Hepatocyte (in vitro differentiated cells): ENCODE measurements at places on chromosomes 4 and X. TPM values are rescaled to one million over a fixed set of nuclear protein-coding genes. Genes with fewer than 3 reads are reported as not detected.

DNA sequence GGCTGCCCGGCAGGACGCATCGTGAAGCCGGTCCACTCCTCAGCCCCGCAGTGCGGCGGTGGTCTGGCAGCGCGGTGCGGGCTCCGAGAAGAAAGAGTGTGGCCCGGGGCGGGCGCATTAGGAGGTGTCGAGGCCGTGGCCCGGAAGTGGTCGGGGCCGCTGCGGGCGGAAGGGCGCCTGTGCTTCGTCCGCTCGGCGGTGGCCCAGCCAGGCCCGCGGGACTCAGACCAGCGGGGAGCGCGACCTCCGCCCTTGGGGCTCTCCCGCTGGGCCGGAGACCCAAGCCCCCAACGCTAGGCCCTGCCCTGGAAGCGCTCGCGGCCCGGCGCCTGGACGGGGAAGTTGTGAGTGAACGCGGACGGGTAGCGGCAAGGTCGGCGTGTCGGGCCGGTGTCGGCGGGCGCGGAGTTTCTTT lies 60.0 kb downstream of the HS3ST1 start:
- DNase-seq = no peak

DNA sequence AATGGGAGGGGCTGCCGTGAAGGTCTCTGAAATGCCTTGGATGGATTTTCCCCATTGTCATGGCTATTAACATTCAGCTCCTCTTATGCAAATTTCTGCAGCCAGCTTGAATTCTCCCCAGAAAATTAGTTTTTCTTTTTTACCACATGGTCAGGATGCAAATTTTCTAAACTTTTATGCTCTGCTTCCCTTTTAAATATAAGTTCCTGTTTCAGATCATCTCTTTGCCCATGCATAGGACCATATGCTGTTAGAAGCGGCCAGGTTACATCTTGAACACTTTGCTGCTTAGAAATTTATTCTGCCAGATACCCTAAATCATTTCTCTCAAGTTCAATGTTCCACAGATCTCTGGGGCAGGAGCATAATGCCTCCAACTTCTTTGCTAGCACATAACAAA lies 13.8 kb upstream of the CLDN34 start:
- DNase-seq = no peak

DNA sequence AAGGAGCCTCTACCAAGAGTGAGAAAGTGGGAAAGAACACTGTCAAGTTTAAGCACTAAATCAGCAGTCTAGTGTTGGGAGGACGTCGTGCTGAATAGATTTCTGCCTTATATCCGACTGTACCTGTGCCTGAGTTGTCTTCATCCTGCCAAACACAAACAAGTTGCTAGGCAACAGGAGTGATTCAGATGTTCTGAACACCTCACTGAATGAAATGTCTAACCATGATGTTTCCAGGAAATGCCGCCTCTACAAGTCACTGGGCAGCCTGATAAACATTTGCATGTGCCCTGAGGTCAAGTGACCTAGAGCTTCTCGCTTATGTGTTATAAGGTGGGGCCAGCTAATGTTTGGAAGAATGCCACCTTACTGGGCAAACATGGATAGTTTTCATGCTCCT lies 37.9 kb downstream of the SGMS2 start:
- DNase-seq = peak; percentile 71

- DNase-seq = no peak
Observed at GRCh38 chr4:88991746-88992145, 65.2 kb downstream of the FAM13A start.

GRCh38 chrX:129403974-129404669 lies 119.2 kb downstream of the SMARCA1 start:
- DNase-seq = no peak

DNA sequence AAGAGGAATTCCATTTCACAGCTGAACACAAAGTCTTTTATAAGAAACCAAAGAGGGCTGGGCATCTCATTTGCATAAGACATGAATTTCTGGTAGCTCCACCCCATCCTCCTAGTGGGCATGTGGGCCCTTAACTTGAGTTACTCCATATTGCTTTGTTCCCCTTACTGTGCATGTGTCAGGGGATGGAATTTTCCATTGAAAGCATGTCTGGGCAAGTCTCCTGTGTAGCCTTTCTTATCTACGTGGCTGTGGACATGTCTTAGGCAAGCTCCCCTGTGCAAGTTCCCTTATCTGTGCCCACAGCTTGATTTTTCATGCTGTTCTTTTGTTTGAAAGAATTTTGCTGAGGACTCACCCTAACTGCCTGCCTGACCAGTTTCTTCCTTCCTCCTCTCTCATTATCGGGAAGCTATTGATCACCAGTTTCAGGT lies 123.5 kb upstream of the JADE1 start:
- DNase-seq = no peak

GRCh38 chr4:3851211-3851610 lies 85.0 kb downstream of the ADRA2C start:
- DNase-seq = no peak

DNA sequence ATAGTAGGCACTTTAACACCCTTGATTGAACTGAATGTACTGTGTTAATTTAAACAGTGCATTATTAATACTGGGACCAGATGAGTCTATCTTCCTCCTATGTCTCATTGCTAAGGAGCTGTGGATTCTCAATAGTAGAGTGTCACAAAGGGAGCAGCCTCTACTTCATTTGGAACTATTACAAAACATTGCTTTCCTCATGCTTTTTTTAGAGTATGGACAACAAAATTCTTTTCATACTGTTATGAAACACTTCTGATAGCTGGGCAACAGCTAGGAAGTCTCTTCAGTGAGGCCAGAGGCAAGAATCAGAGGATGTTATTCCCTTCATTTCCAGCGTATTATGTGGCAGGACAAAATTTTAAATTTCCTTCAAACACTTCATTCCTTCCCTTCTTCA lies 160.8 kb downstream of the FBXO8 start:
- DNase-seq = no peak

GRCh38 chr4:181509073-181509472 lies 734.1 kb upstream of the TENM3 start:
- DNase-seq = no peak

ELOVL6 gene
- polyA plus RNA-seq = 12.8 and 14.4 TPM in 2 replicates

HTR2C gene
- polyA plus RNA-seq = not detected in 2 replicates

POU4F2 gene
- polyA plus RNA-seq = not detected in 2 replicates

FDCSP gene
- not detected in 2 replicates for polyA plus RNA-seq

PRR32 gene
- polyA plus RNA-seq = not detected in 2 replicates

IQCM gene
- polyA plus RNA-seq = 0.06 TPM in 1 of 2 replicates, not detected in the other
